ENCODE measurements at places on chromosomes 13 and 19.

GRCh38 chr19:12255372-12255771, 39.3 kb downstream of the ZNF44 start:
- DNase-seq = no peak

DNA sequence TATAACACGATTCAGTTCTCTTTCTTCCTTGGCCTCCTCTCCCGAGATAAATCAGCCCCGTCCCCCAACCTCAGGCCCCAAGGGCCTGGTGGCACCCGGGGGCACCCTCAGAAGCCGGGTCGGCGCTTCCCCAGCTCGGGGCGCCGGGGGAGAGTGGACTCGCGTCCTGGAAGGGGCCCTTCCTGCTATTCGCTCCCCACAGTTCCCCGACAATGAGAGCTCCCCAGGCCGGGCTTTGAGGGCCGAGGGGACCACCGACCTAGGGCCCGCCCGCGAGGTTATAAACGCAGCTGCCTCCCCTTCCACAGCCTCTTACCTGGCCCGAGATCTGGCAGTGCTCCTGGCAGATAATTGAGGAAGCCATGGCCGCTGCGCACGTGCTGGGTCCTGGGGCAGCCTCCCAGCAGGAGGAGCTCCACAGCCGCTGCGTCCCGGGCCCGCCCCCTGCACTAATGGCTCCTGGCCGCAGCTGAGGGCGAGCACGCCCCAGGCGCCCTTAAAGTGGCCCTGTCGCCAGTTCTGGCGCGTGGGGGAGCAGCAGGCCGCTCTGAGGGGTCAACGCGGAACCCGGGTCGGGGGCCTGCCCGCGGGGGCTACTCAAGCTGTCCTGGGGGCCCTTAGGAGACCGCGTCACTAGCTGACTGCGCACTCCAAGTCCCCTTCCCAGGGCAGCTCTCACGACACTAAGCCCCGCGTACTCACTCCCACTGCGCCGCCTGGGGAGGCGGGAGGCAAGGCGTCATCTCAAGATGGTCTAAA, at the start of gene SOHLH2:
TSS of gene SOHLH2 (minus strand) at position 394 of the 759 bp plus-strand sequence. CDS start at position 364, 30 bp downstream.
- no peak for DNase-seq

DNA sequence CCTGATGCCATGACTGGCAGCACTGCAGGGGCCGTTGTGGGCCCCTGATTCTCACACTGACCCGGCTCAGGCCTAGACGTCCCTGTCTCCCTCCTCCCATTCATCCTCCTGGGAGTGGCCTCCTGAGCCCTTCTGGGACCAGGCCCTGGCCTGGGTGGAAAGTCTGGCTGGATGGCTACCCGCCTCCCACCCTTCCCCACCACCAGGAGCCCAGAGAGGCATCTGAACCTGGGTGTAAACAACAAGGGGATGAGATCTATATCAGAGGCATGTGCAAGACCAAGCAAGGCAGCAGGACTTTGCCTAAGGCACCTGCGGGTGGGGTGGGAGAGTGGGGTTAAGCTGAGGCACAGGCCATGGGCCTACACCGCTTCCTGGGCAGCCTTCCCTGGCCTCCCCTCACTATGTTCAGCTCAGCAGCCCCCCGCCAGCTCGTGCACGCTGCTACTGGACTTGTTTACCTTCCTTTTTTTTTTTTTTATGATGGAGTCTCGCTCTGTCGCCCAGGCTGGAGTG, 22.0 kb upstream of the ASPDH start:
- no peak for DNase-seq

DNA sequence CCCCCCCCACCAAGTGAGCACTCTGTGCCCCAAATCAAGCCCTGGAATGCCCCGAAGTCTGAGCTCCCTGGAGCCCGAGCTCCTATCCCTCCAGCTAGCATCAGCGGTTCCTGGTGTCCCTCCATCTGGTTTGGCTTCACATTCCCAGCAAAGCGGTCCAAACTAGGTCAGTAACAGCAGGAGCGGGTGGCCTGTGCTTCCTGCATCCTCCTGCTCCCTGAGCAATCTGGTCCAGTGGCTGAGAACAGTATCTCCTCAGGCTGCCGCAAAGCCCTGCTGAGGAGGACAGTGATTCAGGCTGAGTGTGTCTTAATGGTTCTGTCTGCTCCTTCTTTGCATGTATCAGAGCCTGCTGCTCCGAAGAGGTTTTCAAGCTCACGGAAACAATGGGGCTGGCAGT, 25.9 kb downstream of the RASL11A start:
- peak; percentile 59 for DNase-seq

- DNase-seq = no peak
Measured at GRCh38 chr13:49305792-49306425, 58.2 kb downstream of the CDADC1 start.

DNA sequence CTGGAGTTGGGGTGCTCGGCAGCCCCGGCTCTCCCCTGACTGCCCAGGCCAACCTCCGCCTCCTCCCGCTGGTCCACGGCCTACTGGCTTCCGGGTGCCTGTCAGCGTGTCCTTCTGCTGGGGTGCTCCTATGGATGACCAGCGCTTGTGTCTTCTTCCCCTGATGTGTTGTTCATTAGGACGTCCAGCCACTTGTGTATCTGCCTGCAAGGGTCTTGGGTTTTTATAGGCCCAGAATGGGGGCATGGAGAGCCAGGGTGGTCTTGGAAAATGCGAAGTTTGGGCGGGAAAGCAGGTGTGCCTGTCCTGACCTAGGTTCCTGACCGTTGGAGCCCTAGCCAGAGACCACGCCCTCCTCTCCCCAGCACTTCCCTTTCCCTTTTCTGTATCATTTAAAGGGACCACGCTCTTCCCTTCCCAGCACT, 139.8 kb downstream of the SLITRK5 start:
- DNase-seq = no peak

DNA sequence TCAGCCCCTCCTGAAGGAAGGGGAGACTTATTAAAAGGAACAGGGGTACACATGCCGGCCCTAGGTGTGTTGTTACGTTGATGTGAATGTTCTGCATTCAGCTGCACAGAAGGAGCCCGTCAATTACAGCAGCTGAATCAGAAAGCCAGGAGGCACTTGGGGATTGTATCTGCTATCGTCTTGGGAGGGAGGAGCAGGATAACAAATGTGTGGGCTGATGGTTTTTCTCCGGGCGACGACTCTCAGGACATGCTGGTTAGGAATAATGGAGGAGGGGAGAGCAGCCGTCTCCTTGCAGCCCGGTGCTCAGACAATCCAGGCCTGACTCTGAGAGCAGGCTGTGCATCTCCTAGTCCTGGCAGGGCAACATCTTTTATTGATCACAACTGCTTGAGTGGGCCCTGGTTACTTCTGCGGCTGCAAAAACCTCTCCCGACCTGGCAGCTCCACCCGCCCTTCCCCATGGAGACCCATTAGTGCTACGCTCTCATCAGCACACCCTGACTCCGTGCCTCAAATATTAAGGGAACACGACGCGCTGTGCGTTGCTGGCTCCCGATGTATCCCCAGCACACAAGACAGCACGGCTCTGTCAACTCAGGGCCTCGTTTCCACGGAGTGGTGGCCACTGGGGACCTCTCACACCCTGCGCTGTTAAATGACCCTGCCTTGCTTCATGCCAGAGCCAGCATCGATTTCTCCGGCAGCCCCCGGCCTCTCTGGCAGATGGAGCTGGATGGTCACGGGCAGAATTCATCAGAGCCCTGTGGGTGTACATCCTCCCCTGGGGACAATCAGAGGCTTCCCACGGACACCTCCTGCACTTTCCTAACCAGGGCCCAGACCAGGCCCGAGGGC, 25.3 kb downstream of the PEPD start:
- DNase-seq = no peak

DNA sequence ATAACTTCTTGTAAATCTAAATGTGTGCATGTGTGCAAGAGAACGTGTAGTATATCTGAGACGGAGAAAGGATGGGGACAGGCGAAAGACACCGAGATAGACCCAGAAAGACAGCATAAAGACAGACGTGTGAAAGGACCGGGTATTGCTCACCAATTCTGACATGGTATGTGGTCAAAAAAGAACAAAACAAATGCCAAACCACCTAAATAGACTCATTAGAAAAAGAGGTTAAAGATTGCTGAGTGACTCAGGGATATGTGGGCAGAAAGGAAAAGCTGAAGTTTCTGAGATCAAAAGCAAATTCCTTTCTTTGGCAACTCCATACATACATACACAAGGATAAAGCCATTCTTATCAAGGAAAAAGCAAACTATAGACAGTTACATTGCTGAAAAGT, 179.7 kb upstream of the TSC22D1 start:
- no peak for DNase-seq

DNA sequence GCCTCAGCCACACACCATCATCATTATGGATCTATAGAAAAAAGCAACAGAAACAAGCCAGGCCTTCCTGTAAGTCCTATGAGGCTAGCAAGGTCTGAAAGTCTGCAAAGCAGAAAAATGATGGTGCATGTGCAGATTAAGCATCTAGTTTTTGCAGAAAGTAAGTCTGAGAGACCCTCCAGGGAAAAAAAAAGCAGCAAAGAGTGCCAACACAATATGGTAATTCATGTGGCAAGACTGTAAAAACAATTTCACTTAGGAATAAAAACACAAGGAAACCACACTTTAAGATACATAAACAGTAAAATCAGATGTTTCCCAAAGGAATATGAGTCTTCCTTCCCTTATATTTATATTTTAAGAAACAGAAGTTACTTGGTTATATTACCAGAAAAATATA, 112.3 kb upstream of the FBXL3 start:
- DNase-seq = no peak

GRCh38 chr19:51289635-51290034, 21.8 kb upstream of the IGLON5 start:
- DNase-seq = no peak

GRCh38 chr19:14418856-14419105, 360 bp downstream of the DDX39A start:
- no peak for DNase-seq

GRCh38 chr19:46141421-46141820, 6.6 kb upstream of the IGFL2 start:
- no peak for DNase-seq

Measured in occipital lobe (tissue), 3 donors.